ENCODE measurements at places on chromosomes 16 and 17.

GRCh38 chr17:57138956-57139576 is 54.0 kb downstream of the AKAP1 start:
- no peak for DNase-seq

GRCh38 chr16:49409121-49409520 is 35.5 kb downstream of the C16orf78 start:
- no peak for DNase-seq

- DNase-seq, result no peak
These were observed 2.2 kb upstream of the PDP2 start for GRCh38 chr16:66878067-66878466.

DNA sequence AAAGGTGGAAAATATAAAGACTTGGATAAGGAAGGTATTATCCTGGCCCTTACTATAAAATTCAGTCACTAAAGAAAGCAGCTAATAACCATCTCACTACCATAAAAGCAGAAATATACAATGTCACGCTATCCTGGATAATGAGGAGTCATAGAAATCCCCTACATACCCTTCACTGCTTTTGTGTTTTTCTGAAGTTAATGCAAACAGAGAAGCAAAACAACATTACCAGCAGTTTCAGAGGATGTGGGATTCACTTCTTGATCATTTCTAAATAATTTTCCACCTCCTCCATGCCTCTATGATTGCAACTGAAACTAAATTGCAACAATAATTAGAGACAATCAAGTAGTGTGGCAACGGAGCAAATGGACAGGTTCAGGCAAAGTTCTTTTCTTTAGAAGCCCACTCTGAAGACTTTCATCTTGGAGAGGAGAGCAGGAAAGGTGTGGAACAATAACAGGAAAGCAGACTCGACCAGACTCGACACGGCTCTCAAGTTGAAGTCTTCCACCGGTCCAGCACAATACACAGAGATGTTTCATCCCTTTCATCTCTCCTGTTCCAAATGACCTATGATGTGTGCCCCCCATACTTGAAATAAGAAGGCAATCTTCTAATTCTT is 10.2 kb downstream of the CYTH1 start:
- DNase-seq, result no peak

DNA sequence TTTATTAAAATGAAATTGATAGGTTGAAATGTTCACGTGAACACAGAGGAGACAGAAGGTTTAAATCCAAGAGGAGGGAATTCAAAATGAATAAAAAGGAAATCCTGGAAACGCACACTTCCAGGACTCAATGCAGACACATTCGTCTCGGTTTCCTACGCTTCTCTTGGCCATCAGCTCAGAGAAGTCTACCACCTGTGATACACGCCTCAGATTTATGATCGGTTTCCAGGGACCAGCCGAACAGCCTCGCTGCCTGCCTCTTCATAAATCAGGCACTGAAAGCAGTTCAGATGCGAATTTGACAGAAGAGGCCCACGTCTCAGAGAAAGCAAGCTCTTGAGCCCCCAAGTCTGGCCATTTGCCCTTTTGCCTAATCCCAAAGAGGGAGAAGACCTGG is 125.5 kb upstream of the IRX3 start:
- no peak for DNase-seq

- DNase-seq, result no peak
These were observed 7.1 kb downstream of the VWA3A start for GRCh38 chr16:22099256-22099975.

- no peak for DNase-seq
These were observed 9.6 kb upstream of the EIF1 start for GRCh38 chr17:41678907-41679739.

- DNase-seq, result no peak
These were observed 479.3 kb upstream of the ZFHX3 start for GRCh38 chr16:73527187-73527586.

DNA sequence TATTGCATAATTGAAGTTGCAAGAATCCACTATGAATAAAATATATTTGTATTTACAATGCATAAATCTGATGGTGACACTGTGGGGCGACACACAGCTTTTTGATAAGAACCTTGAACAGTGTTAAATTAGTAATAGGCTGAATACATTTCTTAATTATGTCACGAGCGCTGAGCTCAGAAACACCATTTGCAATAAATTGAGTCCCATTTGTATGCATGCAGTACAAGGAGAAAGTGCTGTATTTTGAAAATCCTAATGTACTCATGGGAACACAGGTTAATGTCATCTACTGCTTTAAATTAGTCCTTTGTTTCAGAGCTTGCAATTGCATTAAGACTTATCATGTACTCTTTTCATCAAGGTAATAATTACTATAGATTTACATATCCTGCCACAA is 579.5 kb downstream of the RBFOX1 start:
- no peak for DNase-seq

- no peak for DNase-seq
These were observed 81.0 kb downstream of the RPTOR start for GRCh38 chr17:80625627-80626026.

GRCh38 chr17:63402431-63403212 is 43.5 kb downstream of the CYB561 start:
- DNase-seq, result no peak

DNA sequence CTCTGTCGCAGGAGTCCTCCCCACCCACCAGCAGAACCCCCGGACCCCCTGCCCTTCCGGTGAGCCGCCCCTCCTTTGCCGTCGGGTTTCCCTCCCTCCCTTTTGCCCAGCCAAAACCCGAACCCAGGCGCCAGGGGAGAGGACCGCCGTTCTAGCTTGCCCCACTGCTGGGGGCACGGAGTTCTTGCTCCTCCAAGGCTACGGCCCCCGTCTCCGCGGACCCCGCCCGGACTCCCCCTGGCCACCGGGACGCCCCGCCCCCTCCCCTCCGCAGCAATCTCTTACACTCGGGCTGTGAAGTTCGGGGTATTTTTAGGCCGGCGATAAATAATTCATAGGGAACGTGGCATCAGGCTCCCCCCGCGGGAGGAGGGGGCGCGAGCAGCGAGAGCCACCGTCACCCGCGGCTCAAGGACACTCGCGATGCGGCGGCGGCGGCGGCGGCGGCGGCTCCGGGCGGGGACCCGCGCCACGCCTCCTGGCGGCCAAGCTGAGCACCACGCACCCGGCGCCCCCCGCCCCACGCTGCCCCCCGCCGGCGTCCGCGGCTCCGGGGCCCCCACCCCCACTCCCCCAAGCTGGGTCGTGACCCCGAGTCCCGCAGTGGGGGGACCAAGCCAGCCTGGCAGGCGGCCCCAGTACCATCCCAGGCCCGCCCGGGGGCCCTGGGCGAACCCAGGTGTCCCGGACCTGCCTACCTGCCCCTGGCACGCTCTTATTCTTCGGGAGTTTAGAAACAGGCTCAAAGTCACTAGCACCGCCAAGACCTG is at the start of gene GRIN2C:
TSS of gene GRIN2C (minus strand) at position 427 of the 770 bp plus-strand sequence. CDS start 4,793 bp downstream, outside the sequence.
- no peak for DNase-seq

GRCh38 chr16:70430667-70431536 is 8.0 kb downstream of the ST3GAL2 start:
- no peak for DNase-seq

DNA sequence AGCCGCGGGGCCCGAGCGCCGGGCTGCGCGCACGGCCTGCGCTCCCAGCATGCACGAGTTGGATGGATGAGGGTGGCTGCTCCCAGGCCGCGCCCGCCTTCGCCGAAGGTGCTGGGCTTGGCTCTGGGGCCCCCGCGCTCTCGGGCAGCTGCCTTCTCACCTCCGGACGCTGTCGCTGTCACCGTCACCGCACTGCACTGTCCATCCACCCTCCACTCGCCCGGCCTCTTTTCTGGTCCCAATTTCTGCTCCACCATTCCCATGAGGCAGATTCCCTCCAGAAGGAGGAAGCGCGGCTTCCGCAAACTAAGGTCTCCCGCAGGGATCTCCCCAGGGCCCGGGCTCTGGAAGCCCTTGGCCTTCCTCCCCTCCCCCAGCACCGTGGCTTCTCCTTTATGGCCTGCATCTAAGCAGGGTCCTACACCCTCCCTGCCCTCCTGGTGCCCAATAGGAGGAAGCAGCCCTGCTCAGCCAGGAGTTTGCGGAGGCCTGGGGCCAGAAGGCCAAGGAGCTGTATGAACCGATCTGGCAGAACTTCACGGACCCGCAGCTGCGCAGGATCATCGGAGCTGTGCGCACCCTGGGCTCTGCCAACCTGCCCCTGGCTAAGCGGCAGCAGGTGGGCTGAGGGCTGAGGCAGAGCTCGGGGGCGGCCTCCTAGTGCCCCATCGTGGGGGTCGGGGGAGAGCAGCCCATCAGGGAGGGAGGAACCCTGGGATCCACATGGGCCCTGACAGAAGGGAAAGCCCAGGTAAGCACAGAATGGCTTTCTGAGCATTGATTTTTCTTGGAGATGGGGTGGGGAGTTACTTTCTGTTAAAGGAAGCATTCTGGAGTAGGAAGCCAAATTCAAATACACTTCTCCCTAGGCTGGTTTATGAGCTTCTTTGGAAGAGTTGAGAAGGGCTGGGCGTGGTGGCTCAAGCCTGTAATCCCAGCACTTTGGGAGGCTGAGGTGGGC is 899 bp downstream of the ACE start:
- no peak for DNase-seq

All from esophagus squamous epithelium (tissue), 5 donors.